Stimulated activated CD8-positive, alpha-beta memory T cell treated with anti-CD3 and anti-CD28 coated beads, Interleukin-4, amount 100 ng/mL, for 1 hour (primary cell): ENCODE measurements at places on chromosomes 6 and 20.

- DNase-seq = no peak
Observed at GRCh38 chr6:105892577-105893262, 193.4 kb upstream of the PRDM1 start.

GRCh38 chr6:121413879-121414278 lies 21.6 kb upstream of the GJA1 start:
- DNase-seq = no peak

GRCh38 chr20:31822421-31823330 lies 3.5 kb downstream of the MYLK2 start:
- DNase-seq = peak; percentile 57

- DNase-seq = no peak
Observed at GRCh38 chr6:119739769-119740168, 390.2 kb upstream of the MAN1A1 start.

- DNase-seq = no peak
Observed at GRCh38 chr6:156585859-156586258, 191.3 kb upstream of the ARID1B start.

GRCh38 chr6:73349311-73349710 lies 4.8 kb downstream of the DPPA5 start:
- DNase-seq = no peak

GRCh38 chr6:34986845-34987246 lies 97.8 kb downstream of the ANKS1A start:
- DNase-seq = peak; percentile 10

GRCh38 chr6:47938405-47938804 lies 156.6 kb downstream of the OPN5 start:
- no peak for DNase-seq

GRCh38 chr6:134014588-134015137 lies 37.8 kb downstream of the SLC2A12 start:
- DNase-seq = no peak

- DNase-seq = no peak
Observed at GRCh38 chr6:116139917-116140316, 14.0 kb upstream of the COL10A1 start.

GRCh38 chr20:56111961-56112730 lies 106.8 kb upstream of the CBLN4 start:
- DNase-seq = no peak

DNA sequence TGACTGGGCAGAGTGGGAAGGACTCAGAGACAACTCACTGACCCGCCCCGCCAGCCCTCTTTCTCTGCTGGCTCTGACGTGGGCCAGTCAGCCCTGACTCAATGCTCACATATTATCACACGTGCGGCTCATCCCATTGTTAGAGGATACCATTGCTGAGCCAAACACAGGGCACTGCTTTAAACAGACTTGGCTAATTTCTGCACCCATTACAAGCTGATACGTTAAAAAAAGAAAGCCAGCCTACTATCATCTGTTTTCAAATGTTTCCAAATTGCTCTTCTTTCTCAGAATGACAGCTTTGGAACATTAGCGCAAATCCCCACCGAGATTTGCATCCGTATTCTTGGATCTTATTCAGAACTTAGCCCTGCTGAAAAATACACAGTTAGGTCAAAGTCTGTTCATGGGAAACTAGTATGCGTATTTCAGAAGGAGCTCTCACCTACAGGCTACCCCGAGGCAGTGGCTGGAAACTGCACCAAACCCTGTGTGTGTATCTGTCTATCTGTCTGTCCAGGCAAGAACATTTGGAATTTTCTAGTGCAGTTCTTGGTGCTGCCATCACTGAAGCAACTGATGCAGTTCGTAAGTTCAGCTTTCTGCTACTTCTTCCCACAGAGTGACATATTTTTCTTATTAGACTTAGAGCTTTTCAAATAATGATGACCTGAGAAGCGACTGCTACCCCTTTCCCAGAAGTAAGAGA lies 32.8 kb downstream of the RAMACL start:
- no peak for DNase-seq

- no peak for DNase-seq
Observed at GRCh38 chr6:24425091-24425490, 22.4 kb downstream of the MRS2 start.

GRCh38 chr6:157757430-157758403 lies 65.3 kb upstream of the SNX9 start:
- no peak for DNase-seq

- no peak for DNase-seq
Observed at GRCh38 chr6:135707426-135707825, 144.1 kb upstream of the PDE7B start.

DNA sequence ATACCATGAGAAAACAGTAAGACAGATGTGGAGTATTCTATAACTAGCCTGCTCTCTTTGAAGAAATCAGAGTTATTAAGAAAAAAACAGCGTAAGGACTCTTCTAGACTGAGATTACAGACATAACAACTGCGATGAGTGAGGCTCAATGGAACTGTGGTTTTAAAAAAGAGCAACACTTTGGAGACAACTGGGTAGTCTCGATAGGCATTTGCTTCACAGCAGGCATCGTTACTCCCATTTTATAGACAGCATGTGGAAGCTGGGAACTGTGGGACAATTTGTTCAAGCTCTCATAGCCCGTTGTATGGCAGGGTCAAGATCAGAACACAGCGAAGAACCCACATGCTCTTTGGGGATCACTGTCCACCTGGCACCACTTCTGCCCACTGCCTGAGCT lies 4.6 kb downstream of the FKBP1A start:
- no peak for DNase-seq

DNA sequence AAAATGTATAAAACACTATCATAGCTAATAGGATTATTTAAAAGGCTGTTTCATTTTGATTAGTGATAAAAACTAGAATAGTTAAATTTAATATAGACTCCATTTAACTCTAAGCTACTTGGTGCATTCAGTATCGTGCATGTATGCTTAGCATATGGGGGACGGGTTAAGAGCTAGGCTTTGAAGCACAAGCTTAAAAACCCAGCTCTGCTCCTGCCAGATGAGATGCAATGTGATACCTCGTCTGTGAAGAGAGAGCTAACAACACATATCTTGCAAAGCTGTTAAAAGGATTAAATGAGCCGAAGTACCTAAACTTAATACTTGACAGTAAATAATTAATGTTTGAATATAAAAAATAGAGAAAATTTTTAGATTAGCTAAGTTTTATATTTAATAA lies 42.2 kb downstream of the DTNBP1 start:
- no peak for DNase-seq

DNA sequence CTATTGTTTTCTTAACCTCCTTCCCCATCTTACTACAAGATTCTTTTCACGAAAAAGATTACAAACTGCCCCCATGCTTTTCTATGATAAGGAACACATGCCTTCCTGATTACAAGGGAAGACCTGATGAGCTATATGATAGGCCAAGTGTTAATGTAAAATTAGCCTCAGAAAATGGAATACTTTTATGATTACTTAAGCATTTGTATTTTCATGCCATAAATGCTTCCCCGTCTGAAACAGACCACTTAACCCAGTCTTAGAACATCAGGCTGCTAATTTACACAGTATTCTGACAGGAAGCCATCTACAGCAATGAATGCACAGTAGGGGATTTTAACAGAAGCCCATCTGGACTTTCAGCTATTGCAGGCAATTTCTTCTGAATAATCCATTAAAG lies 274.9 kb downstream of the HAO1 start:
- no peak for DNase-seq

GRCh38 chr6:35601331-35602132 lies 87.2 kb downstream of the FKBP5 start:
- no peak for DNase-seq

DNA sequence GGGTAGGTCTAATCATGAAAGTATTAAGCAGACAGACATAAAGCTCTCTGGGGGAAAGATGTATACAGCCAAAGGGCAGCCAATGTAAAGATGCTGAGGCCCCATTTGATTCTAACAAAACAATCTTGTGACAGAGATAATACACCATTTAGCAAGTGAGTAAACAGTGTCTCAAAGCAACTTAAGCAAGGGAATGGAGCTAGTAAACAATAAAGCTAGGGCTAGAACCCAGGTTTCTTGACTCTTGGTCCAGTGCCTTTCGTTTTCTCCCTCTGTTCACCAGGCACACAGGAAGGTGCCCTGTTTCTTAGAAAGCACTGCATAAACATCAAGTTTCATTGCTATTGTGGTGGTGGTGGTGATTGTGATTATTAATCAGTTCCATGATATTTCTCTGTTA lies 5.1 kb downstream of the ELOVL2 start:
- DNase-seq = no peak

- no peak for DNase-seq
Observed at GRCh38 chr20:22214296-22214695, 370.1 kb downstream of the FOXA2 start.

- no peak for DNase-seq
Observed at GRCh38 chr6:136798044-136798443, 5.8 kb upstream of the MAP3K5 start.

GRCh38 chr6:36912586-36912985 lies 26.8 kb downstream of the C6orf89 start:
- DNase-seq = peak; percentile 21

- DNase-seq = no peak
Observed at GRCh38 chr6:145809211-145809610, 5.4 kb downstream of the FBXO30 start.

DNA sequence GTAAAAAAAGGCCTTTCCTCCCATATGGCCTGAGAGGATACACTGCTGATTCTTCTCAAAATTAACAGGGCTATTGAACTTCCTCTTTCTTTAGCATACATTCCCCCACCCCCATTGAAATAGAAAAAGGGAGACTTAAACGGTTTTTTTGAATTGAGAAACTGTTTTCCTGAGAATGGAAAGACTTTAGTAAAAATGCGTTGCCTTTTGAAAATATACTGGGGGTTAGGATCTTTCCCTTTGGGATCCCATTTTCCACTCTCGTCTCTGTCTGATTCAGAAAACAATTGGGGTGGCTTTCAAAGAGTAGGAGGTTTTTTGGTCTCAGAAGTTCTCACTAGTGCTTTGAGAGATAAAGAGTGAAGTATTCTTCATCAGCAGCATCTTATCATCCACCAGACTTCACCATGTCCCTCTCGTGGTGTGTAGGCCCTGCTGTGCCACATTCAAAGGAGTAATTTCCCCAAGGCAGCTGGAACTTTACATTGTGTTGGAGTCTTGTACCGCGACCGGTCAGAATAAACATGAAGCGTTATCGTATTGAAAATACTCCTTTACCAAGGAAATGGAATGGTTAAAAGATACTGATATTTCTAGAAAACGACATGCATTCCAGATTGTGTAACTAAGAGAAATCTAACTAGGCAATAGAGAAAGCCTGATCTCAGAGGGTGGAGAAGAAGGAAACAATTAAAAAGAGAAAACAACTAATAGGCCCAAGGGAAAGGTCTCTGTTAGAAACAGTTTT lies 10.6 kb downstream of the MYB start:
- DNase-seq = no peak

GRCh38 chr6:132749111-132749510 lies 8.6 kb downstream of the VNN2 start:
- DNase-seq = no peak

GRCh38 chr6:28589234-28589956 lies 63.7 kb downstream of the GPX5 start:
- no peak for DNase-seq

GRCh38 chr20:62267543-62267942 lies 29.2 kb downstream of the OSBPL2 start:
- DNase-seq = no peak

- DNase-seq = no peak
Observed at GRCh38 chr6:122285292-122285913, 114.0 kb upstream of the HSF2 start.

DNA sequence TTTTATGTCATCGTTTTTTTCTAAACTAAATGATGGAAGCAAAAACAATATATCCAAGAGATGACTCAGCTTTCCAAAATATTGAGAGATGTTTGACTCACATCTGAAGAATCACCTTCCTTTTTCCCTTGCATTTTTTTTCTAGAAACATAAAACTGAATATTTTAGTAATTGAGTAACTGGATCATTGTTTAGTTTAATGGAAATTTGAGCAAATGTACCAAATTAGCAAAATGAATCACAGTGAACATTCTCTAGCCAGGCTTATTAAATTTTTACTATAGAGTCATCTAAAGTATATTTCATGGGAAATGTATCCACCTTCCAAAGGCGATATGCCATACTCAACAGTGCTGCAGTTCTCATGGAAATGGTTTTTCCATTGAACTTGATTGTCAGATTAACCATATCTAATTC lies 145.5 kb downstream of the TENT5A start:
- DNase-seq = no peak

DNA sequence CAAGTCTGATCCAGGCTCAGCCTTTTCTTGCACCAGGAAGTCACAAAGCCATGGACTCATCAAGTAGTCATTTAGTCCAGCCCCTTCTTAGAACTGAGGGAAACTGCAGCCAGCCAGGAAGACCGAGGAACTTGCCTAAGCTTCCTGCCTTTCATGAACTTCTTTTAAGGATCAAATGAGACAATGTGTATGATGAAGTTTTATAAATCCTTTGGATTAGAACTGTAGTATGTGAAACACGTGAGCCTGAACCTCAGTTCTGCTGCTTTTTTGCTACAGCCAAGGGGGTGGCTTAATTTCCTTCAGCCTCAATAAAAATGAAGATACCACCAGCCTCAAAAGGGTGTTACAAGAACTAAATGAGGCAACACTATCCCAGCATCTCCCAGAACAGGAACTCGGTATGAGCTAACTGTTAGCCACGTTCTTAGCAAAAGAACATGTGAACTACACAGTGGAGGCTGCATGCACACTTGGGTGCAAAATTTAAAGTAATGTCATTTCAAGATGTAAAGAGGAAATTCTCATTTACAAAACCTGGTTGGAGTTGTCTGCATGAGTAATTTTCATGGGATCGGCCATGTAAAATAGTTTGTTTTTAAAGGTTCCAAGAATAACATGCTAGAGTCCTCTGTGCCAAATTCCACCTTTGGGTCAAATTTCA lies 76.0 kb upstream of the TBC1D7 start:
- DNase-seq = no peak

GRCh38 chr6:10460096-10460495 lies 45.2 kb upstream of the TFAP2A start:
- DNase-seq = no peak

- no peak for DNase-seq
Observed at GRCh38 chr20:62535964-62536363, 60.2 kb upstream of the GATA5 start.

- no peak for DNase-seq
Observed at GRCh38 chr20:10985536-10985935, 311.7 kb upstream of the JAG1 start.

GRCh38 chr6:80425089-80425823 lies 318.8 kb downstream of the BCKDHB start:
- no peak for DNase-seq
